H1 (cell line): ENCODE measurements at places on chromosomes 6 and 20. TPM values are rescaled to one million over a fixed set of nuclear protein-coding genes. Genes with fewer than 3 reads are reported as not detected.

GRCh38 chr20:44745122-44745597 is 505 bp upstream of the KCNK15 start:
- DNase-seq: no peak

- no peak for DNase-seq
Measured at GRCh38 chr20:22374066-22374465, 210.3 kb downstream of the FOXA2 start.

DNA sequence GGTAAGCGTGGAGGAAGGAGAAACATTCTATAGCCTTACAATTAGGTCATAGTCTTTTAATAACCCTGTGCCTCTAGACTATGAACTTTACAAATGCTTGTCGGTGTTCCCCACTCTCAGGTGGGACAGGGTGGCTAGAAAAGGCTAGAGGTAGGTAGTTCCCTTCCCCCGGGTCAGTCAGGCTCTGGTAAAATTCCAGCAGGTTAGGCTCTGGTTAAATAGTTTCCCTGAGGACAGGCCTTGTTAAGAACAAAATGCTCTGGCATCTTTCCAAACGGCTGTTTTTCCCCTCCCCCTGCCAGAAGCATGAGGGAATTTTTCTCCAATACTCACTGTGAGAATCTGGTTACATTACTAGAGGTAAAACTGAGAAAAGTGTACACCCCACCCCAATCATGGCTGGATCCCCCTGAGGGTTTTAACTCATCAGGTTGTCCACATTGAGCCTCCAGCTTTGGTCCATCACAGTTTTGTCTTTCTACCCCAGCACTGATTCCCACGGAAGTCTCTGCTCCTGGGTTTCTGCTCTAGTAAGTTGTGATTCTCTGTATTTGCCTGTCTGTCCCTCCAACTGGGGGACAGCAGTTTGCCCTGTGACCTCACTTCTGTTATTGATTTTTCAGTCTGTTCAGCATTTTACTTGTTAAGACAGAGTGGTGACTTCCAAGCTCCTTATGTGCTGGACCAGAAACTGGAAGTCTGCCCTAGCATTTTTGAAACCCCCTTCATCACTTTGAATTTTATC is 84.7 kb upstream of the ADGRF1 start:
- DNase-seq: no peak

GRCh38 chr20:44495802-44496481 is 20.3 kb downstream of the TTPAL start:
- DNase-seq: no peak

The TENT5A gene
- total RNA-seq: 2.9 and 3.1 TPM in 2 replicates

- peak; percentile 65 for DNase-seq
Measured at GRCh38 chr6:81751388-81752083, 945 bp downstream of the TENT5A start.

DNA sequence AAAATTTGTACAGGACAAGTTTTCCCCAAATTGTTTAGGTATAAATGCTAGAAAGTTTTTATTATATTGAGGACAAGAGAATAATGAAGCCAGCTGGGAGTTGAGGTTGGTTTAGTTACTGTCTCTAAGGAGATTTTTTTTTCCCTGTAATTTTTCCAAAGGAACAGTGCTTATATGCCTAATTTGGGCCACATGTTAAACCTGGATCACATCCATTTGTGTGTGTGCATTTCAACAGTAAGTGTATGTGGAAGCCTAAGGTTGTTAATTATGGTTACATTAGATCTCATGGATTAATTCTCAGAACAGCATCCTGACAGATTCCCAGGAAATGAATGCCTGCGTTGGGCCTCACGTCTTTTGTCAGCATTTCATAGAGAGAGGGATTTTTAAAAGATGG is 4.5 kb downstream of the IGF2R start:
- no peak for DNase-seq

The BCAS1 gene
- 0.19 and 0.27 TPM in 2 replicates for total RNA-seq

GRCh38 chr6:90533615-90534336 is 53.1 kb downstream of the MAP3K7 start:
- DNase-seq: no peak

DNA sequence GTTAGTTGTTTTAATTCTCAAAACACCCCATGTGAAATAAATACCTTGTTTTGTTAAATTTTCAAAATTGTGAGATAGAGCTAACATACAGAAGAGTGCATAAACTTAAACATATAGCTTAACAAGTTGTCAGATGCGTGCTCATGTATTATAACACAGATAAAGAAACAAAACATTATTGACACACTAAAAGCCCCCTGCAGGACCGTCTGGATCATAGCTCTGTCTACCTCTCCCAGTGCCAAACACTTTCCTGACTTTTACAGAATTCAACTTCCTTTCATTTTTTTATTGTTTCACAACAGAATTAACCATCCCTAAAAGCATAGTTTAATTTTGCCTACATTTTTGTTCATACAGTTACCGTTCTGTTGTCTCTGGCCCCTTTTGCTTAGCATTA is 17.8 kb upstream of the FRK start:
- no peak for DNase-seq

The REM1 gene
- total RNA-seq: not detected in 2 replicates

- DNase-seq: no peak
Measured at GRCh38 chr6:166997768-166998255, 1.4 kb upstream of the CEP43 start.

DNA sequence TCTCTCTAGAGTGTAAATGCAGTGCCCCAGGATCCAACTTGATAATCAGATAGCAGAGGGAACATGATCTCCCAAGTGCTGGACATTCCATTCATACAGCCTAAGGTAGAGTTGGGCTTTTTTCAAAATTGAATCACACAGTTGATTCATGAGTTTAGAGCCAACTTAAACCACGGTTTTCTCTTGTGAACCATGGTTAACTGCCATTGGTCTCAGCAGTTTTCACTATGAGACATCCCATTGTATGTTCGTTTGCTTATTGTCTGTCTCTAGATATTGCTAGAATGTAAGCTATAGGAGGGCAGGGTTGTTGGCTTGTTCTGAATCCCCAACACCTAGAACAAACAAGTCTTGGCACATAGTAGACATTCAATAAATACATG is 37.2 kb upstream of the TAF8 start:
- DNase-seq: no peak

- DNase-seq: no peak
Measured at GRCh38 chr20:56842056-56842455, 212.9 kb downstream of the TFAP2C start.

DNA sequence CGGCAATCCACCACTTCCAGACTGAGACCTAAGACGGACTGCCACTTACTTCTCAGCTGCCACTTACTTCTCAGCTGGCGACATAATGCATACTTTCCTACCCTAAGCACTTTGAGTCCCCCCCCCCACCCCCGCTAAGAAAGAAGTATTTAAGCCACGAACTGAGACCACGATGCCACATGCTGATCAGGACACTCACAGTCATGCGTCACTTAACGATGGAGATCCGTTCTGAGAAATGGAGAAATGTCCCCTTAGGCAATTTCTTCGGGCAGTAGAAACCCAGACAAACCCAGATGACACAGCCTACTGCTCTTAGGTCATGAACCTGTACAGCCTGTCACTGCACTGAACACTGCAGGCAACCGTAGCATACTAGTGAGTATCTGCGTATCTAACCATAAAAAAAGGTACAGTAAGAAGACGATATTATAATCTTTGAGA is 690 bp downstream of the IFNGR1 start:
- no peak for DNase-seq

- DNase-seq: no peak
Measured at GRCh38 chr6:127198549-127198948, 68.1 kb upstream of the RNF146 start.

DNA sequence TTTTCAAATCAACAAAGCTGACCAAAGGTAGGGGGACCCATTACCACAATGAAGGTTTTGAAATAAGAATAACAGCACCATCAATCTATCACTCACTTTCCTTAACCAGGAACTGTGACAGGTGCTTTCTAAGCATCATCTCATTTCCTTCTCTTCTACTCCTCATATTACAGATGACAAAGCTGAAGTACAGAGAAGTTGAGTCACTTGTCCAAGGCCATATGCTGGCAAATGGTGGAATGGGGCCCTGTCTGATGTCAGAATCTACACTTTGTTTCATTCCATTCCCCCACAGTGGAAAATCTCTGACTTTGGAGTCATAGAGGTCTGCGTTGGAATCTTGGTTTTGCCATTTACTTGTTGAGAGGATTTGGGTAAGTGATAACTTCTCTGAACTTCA is 222.5 kb upstream of the LRFN2 start:
- DNase-seq: no peak

DNA sequence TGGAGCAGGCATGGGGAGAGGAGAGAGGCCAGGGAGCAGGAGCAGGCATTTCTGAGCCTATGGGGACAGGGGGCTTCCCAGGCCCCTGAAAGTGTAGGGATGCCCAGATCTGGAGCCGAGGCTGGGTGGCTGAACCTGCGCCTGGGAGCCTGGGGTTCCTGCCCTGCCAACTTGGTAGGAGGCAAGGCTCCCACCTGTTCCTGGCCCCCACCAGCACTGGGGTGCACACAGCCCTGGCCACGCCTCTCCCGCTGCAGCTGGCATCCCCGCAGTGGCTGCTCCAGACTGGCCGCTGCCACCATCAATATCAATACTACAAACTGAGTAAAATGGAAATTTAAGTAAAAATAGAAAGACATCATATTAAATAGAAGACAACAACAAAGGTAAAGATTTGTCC is 684.9 kb upstream of the MAP3K7 start:
- DNase-seq: no peak

- DNase-seq: no peak
Measured at GRCh38 chr6:151550618-151551017, 56.8 kb downstream of the CCDC170 start.

The IDH3B gene
- 103 and 110 TPM in 2 replicates for total RNA-seq

DNA sequence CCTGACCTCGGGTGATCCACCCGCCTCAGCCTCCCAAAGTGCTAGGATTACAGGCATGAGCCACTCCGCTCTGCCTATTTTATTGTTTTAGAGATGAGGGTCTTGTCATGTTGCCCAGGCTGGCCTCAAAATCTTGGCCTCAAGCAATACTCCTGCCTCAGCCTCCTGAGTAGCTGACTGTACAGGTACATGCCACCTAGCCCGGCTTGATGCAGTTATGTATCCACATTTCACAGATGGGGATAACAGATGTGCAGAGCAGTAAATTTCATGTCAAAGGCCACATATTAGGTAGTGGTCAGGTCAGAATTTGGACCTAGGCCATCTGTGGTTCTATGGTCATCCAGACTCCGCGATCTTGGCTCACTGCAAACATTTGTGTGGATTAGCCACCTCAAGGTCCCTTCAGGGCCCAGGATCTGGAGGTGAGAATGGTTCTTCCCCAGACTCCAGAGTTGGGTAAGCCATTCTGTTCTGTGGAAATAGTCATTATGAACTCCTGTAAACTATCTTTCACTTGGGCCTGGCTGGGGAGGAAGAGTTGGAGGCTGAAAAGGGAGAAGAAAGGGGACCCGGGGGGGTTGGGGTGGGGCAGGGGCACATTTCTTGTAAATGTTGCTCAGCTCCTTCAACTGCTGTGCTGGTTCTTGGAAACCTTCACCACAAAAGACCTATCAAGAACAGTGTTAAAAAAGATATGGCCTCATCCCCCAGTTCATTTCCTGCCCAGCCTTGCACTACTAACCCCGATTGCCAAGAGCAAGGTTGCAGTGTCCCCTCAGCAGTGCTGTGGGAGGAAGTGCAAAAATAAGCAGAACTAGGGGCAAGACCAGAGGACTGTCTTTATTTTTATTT is 13.0 kb downstream of the PIM1 start:
- DNase-seq: no peak

- DNase-seq: no peak
Measured at GRCh38 chr6:108453601-108454185, 107.0 kb upstream of the FOXO3 start.

DNA sequence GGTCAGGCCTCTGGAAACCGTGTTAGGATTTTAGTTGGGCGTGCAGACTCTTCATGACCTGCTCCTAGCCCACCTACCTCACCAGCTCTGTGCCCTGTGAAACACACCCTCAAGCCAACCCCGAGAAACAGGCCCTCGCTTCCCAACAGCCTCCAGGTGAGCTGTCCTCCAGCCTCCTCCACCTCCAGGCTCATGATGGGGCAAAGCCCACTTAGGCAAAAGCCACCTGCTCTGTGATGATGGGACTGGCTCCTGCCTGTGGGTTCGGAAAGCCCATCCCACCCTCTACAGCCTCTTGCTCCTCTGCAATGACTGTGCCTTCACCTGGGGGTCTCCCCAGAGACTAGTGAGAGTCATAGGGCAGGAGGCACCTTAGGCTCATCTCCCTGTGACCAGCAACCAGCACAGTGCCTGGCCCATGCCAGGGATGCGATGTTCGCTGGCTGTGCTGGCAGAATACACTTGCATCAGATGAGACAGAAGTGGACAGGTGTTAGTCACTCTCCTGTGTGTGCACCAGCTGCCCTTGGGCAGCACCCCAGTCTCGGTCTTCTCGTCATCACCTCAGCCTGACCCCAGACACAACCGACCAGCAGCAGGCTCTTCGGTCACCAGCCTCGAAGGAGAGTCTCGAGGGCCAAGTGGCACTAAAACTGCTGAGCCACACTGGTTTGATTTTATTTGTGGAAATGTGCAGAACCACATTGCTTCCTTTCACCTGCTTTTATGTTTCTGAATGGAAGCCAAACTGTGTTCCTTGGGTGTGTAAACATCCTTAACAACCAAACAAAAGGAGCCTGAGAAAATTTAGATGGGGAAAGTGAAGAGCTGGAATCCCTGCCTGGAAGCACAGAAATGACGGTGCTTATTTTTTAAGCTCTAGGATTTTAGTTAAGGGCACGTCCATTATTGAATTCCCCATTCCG is 10.7 kb downstream of the PXDC1 start:
- DNase-seq: no peak

DNA sequence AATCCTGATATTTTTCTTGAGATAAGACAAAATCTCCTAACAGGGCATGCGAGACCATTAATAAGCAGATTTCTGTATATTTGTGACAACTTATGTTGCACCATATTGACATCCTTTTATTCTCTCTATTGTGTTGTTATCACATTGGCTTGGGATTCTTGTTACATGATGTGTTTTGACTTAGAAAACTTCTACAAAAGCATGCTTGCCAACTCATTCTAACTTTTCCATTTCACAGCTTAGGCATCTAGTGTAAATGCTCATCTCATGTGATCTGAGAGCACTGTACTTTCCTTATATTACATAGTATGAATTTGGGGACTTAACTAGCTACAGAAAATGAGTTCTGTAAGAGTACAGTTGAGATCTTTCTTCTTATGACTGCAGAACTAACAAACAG is 1040.7 kb upstream of the ADGRB3 start:
- DNase-seq: no peak

DNA sequence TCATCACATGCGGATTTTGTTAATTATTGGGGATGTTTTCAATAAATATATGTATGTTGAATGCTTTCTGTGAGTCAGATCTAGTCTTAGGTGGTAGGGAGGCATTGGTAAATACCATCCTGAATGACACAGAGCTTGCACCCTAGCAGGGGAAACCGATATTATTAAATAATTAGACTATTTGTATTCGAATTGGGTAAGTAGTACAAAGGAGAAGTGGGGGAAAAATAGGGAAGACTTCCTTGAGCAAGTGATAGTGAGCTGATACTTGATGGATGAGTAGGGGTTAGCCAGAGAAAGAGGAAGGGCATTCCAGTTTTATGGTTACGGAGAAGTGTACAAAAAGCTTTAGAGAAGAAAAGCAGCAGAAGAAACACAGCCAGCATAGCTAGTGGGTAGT is 1.5 kb downstream of the RIOK1 start:
- DNase-seq: no peak

The KCNQ5 gene
- 1.2 and 1.3 TPM in 2 replicates for total RNA-seq

The KCNK15 gene
- 0.24 and 0.33 TPM in 2 replicates for total RNA-seq
